ENCODE measurements at places on chromosomes 16 and 17.

GRCh38 chr16:708019-708418 lies 2.4 kb upstream of the FBXL16 start:
- DNase-seq: no peak

- DNase-seq: no peak
Observed at GRCh38 chr17:17576772-17577234, 14.7 kb downstream of the PEMT start.

DNA sequence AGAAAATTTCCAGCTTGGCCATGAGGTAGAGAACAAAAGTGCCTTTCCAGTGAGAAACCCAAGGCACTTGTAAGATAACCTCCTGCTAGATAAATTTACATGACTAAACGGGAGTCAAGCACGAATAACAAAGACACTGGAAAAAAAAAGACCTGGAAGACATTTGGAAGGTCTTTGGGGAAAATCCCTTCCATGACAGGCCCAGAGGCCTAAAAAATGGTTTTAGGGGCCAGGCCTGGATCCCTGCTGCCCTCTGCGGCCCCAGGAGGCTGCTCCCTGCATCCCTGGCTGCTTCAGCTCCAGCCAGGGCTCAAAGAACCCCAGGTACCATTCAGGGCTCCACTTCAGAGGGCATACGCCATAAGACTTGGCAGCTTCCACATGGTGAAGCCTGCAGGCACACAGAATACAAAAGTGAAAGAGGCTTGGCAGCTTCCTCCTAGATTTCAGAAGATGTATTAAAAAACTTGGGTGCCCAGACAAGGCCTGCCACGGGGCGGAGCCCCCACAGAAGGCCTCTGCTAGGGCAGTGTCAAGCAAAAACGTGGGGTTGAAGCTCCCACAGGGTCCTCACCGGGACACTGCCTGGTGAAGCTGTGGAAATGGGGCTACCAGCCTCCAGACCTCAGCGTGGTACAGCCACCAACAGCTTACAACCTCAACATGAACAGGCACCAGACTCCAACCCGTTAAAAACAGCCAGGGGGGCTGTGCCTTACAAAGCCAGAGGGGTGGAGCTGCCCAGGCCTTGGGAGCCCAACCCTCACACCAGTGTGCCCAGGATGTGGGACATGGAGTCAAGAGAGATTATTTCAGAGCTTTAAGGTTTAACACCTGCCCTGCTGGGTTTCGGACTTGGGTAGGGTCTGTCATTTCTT lies 77.1 kb downstream of the SDK2 start:
- no peak for DNase-seq

DNA sequence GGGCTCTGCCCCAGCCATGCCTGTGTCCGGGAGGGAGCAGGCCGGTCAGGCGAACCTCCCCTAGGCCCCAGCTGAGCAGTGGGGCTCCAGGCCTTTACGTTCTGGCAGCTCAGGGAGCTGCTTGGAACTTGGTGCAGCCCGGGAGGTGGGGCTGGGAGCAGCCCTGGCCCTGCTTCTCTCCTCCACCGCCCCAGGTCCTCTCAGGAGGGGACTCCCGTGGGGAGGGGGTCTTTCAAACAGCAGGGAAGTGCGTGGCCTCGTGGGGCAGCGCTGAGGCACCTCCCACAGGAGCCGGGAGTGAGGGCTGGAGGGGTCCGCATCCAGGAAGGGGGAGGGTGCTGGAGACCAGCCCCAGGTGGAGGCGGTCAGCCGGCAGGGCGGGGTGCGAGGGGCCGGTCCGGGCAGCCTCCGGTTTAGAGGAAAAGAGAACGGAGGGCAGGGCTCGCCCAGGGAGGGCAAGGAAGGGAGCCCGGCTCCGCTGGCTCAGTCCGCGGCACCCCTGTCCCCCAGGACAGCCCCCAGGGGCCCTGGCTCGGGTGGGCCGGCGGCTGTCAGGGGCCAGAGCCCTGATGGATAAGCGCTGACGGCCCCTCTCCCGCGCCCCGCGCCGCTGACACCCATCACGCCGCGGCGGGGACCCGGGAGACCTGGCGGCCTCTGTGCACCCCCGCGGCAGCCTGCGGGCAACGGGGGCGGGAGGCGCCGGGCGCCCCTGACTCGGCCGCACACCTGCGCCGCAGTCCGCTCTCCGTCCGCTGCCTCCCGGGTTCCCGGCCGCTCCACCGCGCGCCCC lies 587 bp upstream of the PRR35 start:
- no peak for DNase-seq

- DNase-seq: no peak
Observed at GRCh38 chr16:89744813-89745212, 23.5 kb downstream of the ZNF276 start.

DNA sequence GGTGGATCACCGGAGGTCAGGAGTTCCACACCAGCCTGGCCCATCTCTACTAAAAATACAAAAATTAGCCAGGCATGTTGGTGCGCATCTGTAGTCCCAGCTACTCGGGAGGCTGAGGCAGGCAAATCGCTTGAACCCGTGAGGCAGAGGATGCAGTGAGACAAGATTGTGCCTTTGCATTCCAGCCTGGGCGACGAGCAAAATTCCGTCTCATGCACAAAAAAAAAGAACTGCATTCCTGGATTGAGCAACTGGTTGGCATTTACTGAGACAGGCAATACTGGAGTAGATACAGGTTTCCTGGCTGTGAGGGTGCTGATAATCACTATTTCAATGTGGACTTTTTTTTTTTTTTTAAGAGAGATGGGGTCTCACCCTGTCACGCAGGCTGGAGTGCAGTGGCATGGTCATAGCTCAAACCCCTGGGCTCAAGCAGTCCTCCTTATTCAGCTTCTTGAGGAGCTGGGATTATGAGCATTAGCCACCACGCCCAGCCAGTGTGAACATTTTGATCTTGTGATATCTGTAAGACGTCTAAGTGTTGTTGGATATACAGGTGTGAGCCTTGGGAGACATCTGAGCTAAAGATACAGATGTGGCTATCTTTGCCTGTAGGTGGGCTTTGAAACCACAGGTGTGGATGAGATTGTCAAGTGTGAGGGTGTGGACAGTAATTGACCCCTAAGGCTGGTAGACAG lies 5.8 kb downstream of the CYB5D2 start:
- no peak for DNase-seq

- DNase-seq: no peak
Observed at GRCh38 chr17:12290207-12290606, 269.5 kb downstream of the MAP2K4 start.

DNA sequence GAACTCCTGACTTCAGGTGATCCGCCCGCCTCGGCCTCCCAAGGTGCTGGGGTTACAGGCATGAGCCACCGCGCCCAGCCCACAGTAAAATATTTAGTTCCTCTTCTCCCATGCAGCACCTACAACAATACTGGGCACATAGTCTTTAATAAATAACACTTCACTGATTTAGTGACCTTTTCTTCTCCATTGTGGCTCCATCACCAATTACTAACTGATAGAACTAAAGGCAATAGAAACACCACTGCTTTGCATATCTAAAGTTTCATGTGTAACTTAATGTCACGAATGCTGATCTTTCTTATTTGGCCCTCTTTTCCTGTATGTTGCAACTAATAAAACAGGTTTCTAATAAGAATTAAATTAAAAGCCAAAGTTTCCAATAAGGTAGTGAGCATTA lies 38.9 kb downstream of the TRIM37 start:
- no peak for DNase-seq

DNA sequence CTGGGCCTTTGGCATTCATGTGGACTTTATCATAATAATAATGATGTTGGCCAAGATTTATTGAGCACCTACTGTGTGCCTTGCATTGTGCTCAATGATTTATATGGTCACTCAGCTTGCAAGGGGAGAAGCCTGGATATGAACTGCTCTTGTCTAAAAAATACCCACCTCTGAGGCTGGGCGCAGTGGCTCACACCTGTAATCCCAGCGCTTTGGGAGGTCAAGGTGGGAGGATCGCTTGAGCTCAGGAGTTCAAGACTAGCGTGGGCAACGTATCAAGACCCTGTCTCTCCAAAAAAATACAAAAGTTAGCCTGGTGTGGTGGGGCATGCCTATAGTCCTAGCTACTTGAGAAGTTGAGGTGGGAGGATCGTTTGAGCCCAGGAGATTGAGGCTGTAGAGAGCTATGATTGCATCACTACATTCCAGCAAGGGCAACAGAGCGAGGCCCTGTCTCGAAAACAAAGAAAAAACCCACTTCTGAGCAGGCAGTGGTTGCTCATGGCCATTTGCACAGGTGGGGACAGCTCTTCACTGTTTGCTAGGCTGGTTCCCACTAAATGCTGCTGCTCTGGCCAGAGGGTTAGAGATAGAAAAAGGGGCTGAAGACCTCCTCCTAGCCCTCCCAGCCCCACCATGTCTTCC lies 4.3 kb upstream of the ADGRG1 start:
- DNase-seq: no peak

GRCh38 chr16:67565470-67566100 lies 3.3 kb downstream of the CTCF start:
- DNase-seq: no peak

DNA sequence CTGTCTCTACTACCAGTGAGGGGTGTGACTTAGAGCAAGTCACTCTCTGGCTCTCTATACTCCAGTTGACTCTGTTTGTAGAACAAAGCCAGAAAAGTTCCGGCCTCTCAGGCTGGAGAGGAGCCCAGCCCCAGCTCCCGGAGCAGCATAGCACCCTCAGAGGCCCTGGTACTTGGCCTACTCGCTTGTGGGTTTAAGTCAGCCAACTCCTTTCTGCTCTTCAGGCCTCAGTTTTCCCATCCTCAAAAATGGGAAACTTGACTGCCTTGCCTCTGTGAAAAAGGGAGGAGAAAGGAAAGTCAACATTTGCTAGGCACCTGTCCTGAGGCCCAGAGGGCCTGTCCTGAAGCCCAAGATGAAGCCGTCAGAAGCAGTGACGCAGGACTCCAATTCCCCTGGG lies 1.1 kb downstream of the CHST6 start:
- no peak for DNase-seq

GRCh38 chr17:82477934-82478333 lies 19.4 kb downstream of the NARF start:
- DNase-seq: no peak

- no peak for DNase-seq
Observed at GRCh38 chr17:74827800-74828199, 31.9 kb downstream of the GRIN2C start.
